ENCODE measurements at places on chromosomes 5 and 9. TPM values are rescaled to one million over a fixed set of nuclear protein-coding genes. Genes with fewer than 3 reads are reported as not detected.

The PCSK5 gene
- 2.0 TPM for total RNA-seq

The CBY3 gene
- total RNA-seq: not detected

The SPATA31E1 gene
- total RNA-seq: not detected

The CDKN2B-AS1 gene
- total RNA-seq: 3.3 TPM

The NR2F1 gene
- not detected for total RNA-seq

The SPATA6L gene
- 0.73 TPM for total RNA-seq

The KIAA0825 gene
- 2.7 TPM for total RNA-seq

- no peak overlapping the region for H3K4me3 ChIP-seq
- no peaks in the 10 kb centered on the region for H3K36me3 ChIP-seq
These were observed 460.2 kb downstream of the GADD45G start for GRCh38 chr9:90064971-90065370.

DNA sequence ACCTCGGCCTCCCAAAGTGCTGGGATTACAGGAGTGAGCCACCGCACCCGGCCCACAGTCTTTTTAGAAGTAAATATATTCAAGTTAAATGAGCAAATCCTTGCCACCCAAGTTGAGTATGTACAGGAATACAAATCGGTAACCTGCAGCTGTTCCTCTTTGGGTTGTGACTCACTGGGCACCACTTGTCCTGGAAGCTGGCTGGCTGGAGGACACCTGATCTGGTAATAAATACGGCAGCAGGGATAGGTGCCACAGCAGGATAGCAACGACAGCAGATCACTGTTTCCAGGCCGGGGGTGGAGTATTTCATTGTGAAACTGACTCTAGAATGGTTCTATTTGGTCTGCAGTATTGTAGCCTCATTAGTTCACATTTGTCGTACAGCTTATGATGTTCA, 35.7 kb upstream of the SLC36A2 start:
- no peaks in the 10 kb centered on the region for H3K36me3 ChIP-seq
- DNase-seq: no peak
- no peak overlapping the region for H3K4me3 ChIP-seq
- H3K27me3 ChIP-seq: peaks cover 14% of the 10 kb centered on the region

DNA sequence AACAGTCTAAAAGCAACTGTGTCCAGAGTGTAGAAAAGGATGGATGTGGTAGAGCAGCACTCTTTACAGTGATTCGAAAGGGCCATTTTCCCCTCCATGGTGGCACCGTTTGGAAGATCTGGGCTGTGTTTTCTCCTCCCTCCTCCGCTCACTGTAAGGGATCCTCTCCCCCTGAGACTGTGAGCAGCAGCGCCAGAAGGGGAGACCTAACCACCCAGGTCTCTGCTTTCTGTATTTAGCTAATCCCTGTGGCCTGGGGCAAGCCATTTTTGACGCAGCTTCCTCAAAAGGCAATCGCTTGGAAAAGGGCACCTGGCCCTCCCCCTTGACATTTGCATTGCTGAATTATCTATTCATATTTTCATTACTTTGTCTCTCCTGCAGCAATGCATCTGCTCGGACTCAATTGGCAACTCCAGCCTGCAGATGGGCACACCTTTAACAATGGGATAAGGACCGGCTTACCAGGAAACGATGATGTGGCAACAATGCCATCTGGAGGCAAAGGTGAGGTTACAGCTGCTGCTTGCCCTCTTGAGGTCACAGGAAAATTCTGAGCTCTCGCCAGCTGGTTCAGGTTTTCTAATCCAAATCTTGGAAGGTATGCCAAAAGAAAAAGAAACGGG, 244.3 kb upstream of the WWC1 start:
- no peak for DNase-seq
- H3K4me3 ChIP-seq: no peak overlapping the region
- H3K27ac ChIP-seq: no peak overlapping the region
- no peaks in the 10 kb centered on the region for H3K4me1 ChIP-seq

DNA sequence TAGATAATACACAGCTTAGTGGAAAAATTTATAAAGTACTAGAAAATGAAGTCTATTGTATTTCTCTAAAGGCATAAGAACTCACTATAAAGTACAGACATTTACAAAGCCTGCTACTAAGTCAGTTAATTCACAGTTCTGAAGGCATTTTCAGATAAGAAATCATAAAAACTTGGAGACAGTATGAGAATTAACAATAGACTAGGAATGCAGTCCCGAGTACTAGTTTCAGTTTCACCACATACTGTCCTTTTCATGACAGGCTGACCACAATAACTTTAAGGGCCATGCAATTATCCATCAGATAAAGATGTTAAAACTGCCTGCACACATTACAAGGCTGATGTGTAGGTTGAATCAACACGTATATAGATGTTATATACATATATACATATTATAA, 362.6 kb upstream of the SMC2 start:
- no peaks in the 10 kb centered on the region for H3K27me3 ChIP-seq
- DNase-seq: no peak
- no peak overlapping the region for H3K27ac ChIP-seq
- no peaks in the 10 kb centered on the region for H3K36me3 ChIP-seq

DNA sequence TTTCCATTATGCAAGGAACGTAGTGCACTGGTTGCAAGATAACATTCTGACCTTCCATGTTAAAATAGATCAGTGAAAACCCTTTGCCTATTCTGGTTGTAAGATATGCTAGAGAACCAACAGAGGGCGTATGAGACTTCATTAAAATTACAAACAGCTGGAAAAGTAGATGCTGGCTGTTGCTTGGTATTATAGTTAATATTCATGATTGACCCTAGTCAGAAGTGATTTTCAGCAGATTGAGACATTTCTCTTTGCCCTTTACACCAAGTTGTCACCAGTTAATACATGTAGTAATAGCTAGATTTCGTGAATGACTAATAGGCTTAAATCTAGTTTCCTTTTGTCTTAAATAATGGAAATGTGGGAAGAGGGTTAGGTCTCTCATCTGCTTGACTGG, 13.8 kb upstream of the FGF18 start:
- peaks cover 60% of the 10 kb centered on the region for H3K36me3 ChIP-seq
- DNase-seq: no peak
- H3K4me1 ChIP-seq: peaks cover 39% of the 10 kb centered on the region
- no peak overlapping the region for H3K4me3 ChIP-seq

DNA sequence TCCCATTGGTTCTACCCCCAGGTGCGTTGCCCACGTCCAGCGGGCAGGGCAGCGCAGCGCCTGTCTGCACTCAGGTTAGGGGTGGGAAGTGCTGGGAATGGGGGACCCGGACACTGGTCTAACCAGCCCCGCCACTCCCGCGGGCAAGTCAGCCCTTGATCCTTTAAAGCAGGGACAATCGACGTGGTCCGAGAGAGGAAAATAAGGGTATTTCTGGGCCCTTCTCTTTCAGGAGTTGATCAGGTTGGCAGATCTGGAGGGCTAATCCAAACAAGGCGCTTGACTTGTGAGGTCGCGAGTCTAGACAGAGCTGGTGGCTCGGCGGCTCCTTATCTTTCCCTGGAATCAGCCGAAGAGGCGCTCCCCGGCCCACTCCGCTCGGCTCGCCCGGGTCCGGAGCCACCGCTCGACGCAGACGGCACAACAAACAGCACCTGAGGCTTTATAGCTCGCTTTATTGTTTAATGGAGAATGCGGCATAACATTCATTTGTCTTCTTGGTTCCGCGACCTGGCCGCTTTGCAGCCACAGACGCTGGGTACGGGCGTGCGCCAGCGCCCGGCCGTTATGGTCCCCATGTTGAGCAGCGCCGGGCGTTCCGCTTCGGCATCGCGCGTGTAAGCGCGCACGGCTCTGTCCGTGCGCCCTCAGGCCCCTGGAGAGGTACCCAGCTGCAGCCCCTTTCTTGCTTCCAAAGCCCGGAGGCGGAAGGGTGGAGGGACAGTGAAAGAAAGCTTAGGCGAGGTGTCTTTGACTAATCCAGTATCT, 15.8 kb downstream of the ISL1 start:
- no peak for DNase-seq
- no peaks in the 10 kb centered on the region for H3K4me1 ChIP-seq
- H3K27me3 ChIP-seq: peaks cover 47% of the 10 kb centered on the region
- no peak overlapping the region for H3K27ac ChIP-seq
- no peaks in the 10 kb centered on the region for H3K36me3 ChIP-seq

- no peaks in the 10 kb centered on the region for H3K36me3 ChIP-seq
- H3K4me3 ChIP-seq: no peak overlapping the region
- H3K27ac ChIP-seq: no peak overlapping the region
- no peaks in the 10 kb centered on the region for H3K4me1 ChIP-seq
- no peak for DNase-seq
These were observed 234.3 kb downstream of the SAXO1 start for GRCh38 chr9:18798508-18799290.

DNA sequence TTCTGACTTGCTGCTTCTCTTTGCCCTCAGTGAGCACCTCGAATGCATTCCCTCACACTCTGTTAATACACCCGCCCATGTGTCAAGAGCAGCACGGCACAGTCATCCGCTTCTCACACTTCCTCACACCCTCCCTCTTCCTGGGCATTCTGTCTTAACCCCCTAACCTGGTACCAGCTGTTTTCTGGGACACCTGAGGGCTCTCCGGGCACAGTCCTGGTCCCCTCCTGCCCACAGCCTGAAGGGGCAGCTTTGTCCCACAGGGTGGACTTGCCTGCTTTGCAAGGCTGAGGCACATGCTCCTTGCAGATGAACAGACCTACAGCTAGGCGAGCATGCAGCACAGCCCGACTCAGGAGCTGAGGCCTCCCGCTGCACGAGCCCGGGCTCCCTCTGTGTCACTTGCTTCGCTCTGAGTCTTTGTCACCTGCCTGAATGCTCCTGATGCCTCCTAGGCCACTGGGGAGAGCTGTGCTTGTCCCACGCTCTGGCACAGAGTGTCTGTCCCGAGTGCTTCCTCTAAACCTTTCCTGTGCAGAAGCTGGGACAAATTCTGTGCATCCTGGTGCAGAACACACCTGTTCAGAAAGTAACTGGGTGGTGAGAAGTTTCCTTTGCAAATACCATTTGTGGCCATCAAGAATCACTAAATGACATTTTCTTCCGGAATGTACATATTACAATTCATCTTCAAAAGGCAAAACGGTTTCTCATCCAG, 47.8 kb downstream of the AHRR start:
- peaks cover 44% of the 10 kb centered on the region for H3K36me3 ChIP-seq
- H3K4me3 ChIP-seq: peak overlapping the region; percentile 9
- peaks cover 63% of the 10 kb centered on the region for H3K4me1 ChIP-seq
- peak overlapping the region; percentile 85 for H3K27ac ChIP-seq

DNA sequence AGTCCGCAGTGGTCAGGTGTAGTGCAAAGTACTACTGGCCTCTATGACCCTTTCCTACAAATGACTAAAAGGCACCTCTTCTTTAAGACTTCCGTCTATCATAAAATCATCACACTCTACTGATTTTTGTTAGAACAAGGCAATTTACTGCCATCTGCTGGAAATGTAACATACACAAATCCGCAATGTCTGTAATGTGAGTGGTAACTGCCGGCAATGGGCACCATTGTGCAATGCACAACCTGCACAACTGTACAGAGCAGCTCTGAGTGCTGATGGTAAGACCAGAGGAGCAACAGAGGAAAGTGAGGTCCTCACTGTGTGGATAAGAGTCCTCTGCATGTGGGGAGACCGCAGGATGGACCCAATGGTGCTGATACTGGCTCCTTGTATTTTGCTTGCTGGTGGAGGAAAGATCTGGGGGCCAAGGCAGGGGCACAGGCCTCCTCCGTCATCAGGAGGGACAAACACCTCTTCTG, 103.7 kb downstream of the ATPSCKMT start:
- no peak for DNase-seq
- no peak overlapping the region for H3K4me3 ChIP-seq
- H3K27me3 ChIP-seq: no peaks in the 10 kb centered on the region
- no peaks in the 10 kb centered on the region for H3K4me1 ChIP-seq

DNA sequence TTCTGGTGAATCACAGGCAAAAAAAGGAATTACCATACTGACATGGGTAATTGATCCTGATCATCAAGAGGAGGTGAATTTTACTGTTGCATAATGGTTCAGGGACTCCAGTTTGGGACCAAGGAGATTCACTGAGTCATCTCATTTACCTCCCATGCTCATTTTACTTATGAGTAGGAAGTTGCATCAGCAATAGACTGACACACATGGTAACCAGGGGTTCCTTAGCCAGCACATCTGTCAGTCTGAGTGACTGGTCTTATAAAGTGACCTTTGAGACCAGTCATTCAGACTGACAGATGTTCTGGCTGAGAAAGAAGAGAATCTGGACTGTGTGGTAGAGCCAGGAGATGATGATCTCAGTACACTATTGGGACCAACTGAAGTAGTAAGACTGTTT, 384.6 kb upstream of the CD180 start:
- H3K4me1 ChIP-seq: no peaks in the 10 kb centered on the region
- H3K27ac ChIP-seq: no peak overlapping the region
- H3K4me3 ChIP-seq: no peak overlapping the region
- H3K36me3 ChIP-seq: no peaks in the 10 kb centered on the region

GRCh38 chr5:116272281-116272941, 187.6 kb downstream of the COMMD10 start:
- H3K36me3 ChIP-seq: peaks cover 12% of the 10 kb centered on the region
- no peak overlapping the region for H3K4me3 ChIP-seq
- H3K27me3 ChIP-seq: no peaks in the 10 kb centered on the region
- DNase-seq: no peak

- no peak overlapping the region for H3K4me3 ChIP-seq
- no peaks in the 10 kb centered on the region for H3K4me1 ChIP-seq
- no peak for DNase-seq
- no peak overlapping the region for H3K27ac ChIP-seq
These were observed 180.4 kb upstream of the ACTBL2 start for GRCh38 chr5:57662991-57663390.

DNA sequence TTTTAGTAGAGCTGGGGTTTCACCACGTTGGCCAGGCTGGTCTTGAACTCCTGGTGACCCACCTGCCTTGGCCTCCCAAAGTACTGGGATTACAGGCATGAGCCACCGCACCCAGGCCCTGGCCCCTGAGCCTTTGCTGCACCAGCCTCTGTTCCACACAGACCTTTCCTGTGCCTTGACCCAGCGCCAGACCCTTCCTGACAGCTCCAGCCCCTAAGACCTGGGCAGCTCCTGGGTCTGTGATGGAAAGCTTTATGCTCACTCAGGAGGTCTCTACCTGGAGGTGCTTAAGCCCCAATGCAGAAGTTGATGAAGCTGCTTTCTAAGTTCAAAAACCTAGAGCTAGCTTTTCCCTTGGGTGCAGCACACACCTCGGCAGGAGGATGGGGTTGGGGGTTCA, 58.8 kb upstream of the NEK6 start:
- H3K27me3 ChIP-seq: peaks cover 11% of the 10 kb centered on the region
- H3K36me3 ChIP-seq: peaks cover 6% of the 10 kb centered on the region
- no peak overlapping the region for H3K27ac ChIP-seq
- H3K4me3 ChIP-seq: no peak overlapping the region

GRCh38 chr9:74948937-74949336, 3.8 kb downstream of the C9orf40 start:
- no peak overlapping the region for H3K27ac ChIP-seq
- no peak for DNase-seq

DNA sequence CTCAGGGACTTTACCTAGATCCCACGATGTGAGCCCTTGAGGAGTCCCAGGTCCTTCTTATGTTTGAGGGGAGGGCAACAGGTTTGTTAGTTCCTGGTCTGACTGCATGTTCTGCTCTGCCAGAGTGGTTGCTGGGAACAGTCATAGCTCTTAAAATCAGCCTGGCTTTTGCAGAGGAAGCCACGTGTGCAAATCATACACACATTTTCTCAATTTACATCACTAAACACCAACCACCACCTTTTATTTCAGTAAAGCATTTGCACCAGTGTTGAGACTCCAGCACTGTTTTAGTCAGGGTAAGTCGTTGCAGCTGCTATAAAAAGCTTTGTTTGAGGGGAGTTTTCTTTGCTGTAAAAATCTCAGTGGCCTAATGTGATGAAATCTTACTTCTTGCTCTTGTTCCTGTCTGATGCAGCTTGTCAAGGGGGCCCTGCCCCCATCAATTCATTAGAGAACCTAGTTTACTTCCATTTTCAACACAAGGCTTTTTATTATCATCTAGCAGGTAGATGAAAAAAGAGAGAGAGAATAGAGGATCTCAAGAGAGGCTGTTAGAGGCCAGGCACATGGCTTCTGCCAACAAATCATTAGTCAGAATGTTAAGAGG, 70.3 kb upstream of the VCAN start:
- no peaks in the 10 kb centered on the region for H3K36me3 ChIP-seq
- no peaks in the 10 kb centered on the region for H3K27me3 ChIP-seq
- H3K27ac ChIP-seq: no peak overlapping the region

All from activated CD8-positive, alpha-beta memory T cell treated with anti-CD3 and anti-CD28 coated beads, Interleukin-2, amount 10 ng/mL, durations not matched to agents 7 days and 5 days (primary cell).